K562 (cell line): ENCODE measurements at places on chromosomes 12 and 14. TPM values are rescaled to one million over a fixed set of nuclear protein-coding genes. Genes with fewer than 3 reads are reported as not detected.

HOTAIR gene
- total RNA-seq: not detected in 2 replicates

HOXC4 gene
- total RNA-seq: 0.75 and 1.1 TPM in 2 replicates

CACNB3 gene
- 1.8 and 3.6 TPM in 2 replicates for total RNA-seq

LRRC43 gene
- total RNA-seq: not detected in 2 replicates

TMPO gene
- 234 and 244 TPM in 2 replicates for total RNA-seq

GDF3 gene
- total RNA-seq: not detected in 2 replicates

LRP10 gene
- 40.7 and 45.5 TPM in 2 replicates for total RNA-seq

CARMIL3 gene
- 0.11 TPM in 1 of 2 replicates, not detected in the other for total RNA-seq

TAS2R10 gene
- not detected in 2 replicates for total RNA-seq

OS9 gene
- 85.4 and 89.5 TPM in 2 replicates for total RNA-seq

GPR84 gene
- total RNA-seq: not detected in 2 replicates

ATL1 gene
- total RNA-seq: 0.16 TPM in 1 of 2 replicates, not detected in the other

COX8C gene
- total RNA-seq: not detected in 2 replicates

FAM90A1 gene
- total RNA-seq: 0.16 TPM in 1 of 2 replicates, not detected in the other

ACOT4 gene
- not detected in 2 replicates for total RNA-seq

HEATR5A gene
- 18.7 and 23.0 TPM in 2 replicates for total RNA-seq

HELB gene
- 5.2 and 5.5 TPM in 2 replicates for total RNA-seq

DENR gene
- 54.7 and 59.4 TPM in 2 replicates for total RNA-seq

PAX9 gene
- total RNA-seq: 2.4 and 3.4 TPM in 2 replicates

OVCH1 gene
- not detected in 2 replicates for total RNA-seq

TAS2R8 gene
- total RNA-seq: not detected in 2 replicates

FIGNL2 gene
- not detected in 2 replicates for total RNA-seq

KLRC2 gene
- not detected in 2 replicates for total RNA-seq

DEGS2 gene
- total RNA-seq: 2.7 TPM in 2 replicates

CMKLR1 gene
- total RNA-seq: 0.20 and 0.29 TPM in 2 replicates

REP15 gene
- total RNA-seq: not detected in 2 replicates

CELA1 gene
- total RNA-seq: 0.22 TPM in 1 of 2 replicates, not detected in the other

HOXC9 gene
- 9.3 and 9.9 TPM in 2 replicates for total RNA-seq

SPTB gene
- 40.1 and 45.9 TPM in 2 replicates for total RNA-seq

MYH7 gene
- total RNA-seq: not detected in 2 replicates

SLCO1A2 gene
- 2.6 and 3.7 TPM in 2 replicates for total RNA-seq

ANO2 gene
- not detected in 2 replicates for total RNA-seq

RSRC2 gene
- 55.5 and 56.9 TPM in 2 replicates for total RNA-seq

OR4E2 gene
- not detected in 2 replicates for total RNA-seq

GLI1 gene
- 2.1 and 3.7 TPM in 2 replicates for total RNA-seq

CIROP gene
- total RNA-seq: not detected in 2 replicates

ACSM4 gene
- not detected in 2 replicates for total RNA-seq

RIN3 gene
- total RNA-seq: 0.38 and 0.49 TPM in 2 replicates

GPR68 gene
- 7.1 and 9.4 TPM in 2 replicates for total RNA-seq

CCDC196 gene
- total RNA-seq: not detected in 2 replicates

LRP1-AS gene
- total RNA-seq: not detected in 2 replicates

FBXO21 gene
- total RNA-seq: 13.4 and 13.8 TPM in 2 replicates

RNU4-1 gene
- 3,001 and 3,563 TPM in 2 replicates for total RNA-seq

PPP1R36 gene
- not detected in 2 replicates for total RNA-seq

HCAR2 gene
- not detected in 2 replicates for total RNA-seq

CLEC6A gene
- not detected in 2 replicates for total RNA-seq

SLC39A2 gene
- not detected in 2 replicates for total RNA-seq

CRACR2A gene
- 12.7 and 15.1 TPM in 2 replicates for total RNA-seq

CREBL2 gene
- total RNA-seq: 3.8 and 5.2 TPM in 2 replicates

POP5 gene
- total RNA-seq: 69.7 and 76.4 TPM in 2 replicates

ANHX gene
- not detected in 2 replicates for total RNA-seq

SLC38A4 gene
- total RNA-seq: 0.09 and 0.16 TPM in 2 replicates

ATP2A2 gene
- total RNA-seq: 180 and 205 TPM in 2 replicates

DAO gene
- not detected in 2 replicates for total RNA-seq

MIP gene
- total RNA-seq: 0.29 TPM in 1 of 2 replicates, not detected in the other

SLC7A7 gene
- 0.36 and 0.60 TPM in 2 replicates for total RNA-seq

KRT85 gene
- total RNA-seq: not detected in 2 replicates
